Right kidney (tissue), 9 donors: ENCODE measurements at places on chromosomes 12 and 14.
A peak's percentile ranks its signal among the peaks of the same experiment; 100 is the strongest.

- DNase-seq, result no peak
These were observed 1363.5 kb downstream of the AACS start for GRCh38 chr12:126428769-126429168.

GRCh38 chr14:102973706-102974285 is 51.3 kb downstream of the AMN start:
- DNase-seq, result no peak

DNA sequence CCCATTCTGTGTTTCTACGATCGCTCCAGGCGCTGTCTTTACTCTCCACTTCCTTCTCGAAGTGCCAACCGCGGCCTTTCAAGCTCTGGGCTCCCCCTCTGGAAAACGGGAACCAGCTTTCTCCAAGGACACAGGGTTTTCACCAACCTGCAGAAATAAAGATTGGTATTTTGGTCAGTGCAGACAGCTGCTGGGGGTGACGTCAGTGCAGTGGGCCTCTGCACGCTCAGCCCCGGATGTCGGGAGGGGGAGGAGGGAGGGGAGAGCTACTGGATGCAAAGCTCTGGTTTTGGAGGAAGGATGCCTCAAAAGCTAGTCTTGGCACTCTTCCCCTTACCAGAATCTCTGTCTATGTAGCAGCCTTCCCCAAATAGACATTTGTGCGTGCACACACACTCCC is 19.9 kb downstream of the HRK start:
- peak; percentile 9 for DNase-seq

DNA sequence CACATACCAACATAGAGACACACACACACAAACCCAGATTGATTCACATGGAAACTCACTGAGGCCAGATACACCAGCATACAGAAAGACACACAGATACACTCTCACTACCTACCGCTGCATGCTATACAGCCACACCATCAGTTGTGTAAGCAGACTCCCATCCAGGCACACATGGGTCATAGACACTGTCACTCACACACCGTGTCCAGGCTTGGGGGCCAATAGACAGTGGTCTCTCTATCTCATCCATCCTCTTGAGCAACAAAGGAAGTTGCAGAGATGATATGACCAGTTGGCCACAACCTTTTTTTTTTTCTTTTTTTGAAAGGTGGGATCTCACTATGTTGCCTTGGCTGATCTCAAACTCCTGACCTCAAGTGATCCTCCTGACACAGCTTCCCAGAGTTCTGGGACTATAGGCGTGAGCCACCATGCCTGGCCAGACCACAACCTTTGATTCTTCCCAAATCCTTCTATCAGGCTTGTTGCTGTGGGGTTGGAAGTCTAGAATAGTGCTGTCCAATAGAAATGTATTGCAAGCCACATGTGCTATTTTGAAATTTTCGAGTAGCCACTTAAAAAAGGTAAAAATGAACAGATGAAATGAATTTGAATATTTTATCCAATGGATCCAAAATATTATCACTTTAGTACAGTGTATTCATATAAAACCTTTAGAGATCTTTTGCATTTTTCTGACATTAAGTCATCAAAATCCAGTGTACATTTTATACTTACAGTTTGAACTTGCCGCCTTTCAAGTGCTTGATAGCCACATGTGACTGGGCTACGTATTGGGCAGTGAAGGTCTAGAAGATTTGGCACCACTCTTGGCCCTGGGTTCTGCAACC is 7.4 kb downstream of the LRP1-AS start:
- no peak for DNase-seq

DNA sequence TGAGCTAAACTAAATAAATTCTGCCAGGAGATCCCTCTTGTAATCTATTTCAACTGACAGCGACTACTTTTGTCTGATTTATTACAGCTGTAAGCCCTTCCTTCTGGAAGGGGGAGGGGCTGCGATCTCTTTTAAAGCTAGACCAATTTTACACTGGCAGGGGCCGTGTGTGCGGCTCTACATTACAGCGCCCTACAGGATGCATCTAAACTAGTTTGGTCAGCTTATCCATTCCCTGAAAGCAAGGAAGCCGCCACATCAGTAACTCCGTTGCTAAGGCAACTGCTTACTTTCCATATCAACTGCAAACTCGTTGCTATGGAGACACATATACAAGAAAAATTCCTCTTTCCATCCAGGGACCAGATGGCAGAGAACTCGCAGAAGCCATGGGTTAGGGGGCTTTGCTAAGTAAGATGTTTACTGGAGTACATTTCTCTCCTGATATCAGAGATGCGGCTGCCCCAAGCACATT is 17.4 kb downstream of the FOXN3 start:
- DNase-seq, result peak; percentile 31

DNA sequence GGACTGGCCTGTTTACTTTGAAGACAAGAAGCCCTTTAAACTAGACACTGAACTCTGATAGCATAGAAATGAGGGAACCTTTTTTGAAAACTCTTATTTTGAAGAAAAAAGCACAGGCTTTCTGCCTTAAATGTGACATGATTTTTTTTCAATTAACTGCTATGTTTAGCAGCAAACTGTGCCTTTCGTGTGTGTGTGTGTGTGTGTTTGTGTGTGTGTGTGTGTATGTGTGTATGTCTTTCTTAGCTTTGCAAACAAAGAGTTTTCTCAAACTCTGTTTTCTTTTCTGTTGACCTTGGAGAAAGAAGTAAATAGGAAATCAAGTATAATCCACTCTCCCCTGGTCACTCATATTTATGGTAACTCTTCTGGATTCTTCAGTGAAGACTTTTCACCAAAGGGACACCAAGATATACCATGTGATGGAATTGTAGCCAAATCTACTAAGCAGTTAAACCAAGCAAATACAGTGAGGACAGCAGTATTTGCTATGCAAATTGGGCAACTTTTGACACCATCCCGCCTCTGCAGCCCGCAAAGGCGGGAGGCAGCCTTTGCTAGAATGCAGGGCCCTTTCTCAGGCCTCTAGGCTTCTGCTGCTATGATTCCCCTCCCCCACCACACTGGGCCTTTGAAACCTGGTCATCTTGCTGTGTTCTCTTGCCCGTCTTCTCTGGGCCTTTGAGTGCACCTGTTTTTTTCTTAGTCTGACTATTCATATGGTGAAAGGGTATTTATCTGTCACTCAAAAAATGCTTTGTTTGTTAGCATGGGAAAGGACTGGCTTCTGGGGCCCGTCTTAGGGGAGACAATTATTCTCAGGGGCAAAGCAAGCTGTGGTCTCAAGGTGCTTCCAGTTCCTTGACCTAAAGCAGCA is 107.9 kb downstream of the MYRFL start:
- DNase-seq, result peak; percentile 6

DNA sequence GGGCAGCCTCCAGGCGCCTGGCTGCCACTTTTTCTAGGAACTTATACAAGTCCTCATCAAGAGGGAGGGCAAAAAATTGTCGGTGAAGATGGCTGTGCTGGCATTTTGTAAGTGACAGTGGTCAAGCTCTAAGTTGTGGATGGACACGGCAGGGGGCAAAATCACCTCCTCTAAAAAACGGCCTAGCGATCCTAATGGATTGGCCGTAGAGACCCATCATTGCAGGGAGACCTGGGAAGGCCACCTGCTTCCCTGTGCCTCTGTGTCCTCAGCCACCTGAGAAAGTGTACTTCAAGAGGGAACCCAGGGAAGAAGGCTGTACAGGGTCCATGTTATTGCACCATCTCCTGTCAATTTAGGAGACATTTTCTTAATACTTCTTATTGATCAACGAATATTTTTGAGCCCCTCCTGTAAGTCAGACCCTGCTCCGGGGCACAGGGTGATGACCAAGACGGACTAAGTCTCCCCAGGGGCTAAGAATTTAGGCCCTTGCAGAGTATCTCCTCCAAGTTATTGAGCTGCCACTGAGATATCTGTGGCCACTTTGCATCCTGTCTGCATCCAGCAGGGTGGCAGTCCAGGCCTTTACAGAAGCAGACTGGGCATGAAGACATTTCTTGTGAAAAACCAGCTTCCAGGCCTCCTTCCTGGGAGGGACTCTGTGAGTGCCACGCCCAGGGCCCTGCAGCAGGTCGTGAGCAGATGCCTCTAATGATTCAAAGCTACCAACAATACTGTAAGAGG is 40.5 kb downstream of the PSMA6 start:
- DNase-seq, result no peak

- DNase-seq, result peak; percentile 26
These were observed 2.1 kb downstream of the NIN start for GRCh38 chr14:50828721-50829488.

- no peak for DNase-seq
These were observed 275.4 kb downstream of the TRHDE start for GRCh38 chr12:72547573-72547972.

DNA sequence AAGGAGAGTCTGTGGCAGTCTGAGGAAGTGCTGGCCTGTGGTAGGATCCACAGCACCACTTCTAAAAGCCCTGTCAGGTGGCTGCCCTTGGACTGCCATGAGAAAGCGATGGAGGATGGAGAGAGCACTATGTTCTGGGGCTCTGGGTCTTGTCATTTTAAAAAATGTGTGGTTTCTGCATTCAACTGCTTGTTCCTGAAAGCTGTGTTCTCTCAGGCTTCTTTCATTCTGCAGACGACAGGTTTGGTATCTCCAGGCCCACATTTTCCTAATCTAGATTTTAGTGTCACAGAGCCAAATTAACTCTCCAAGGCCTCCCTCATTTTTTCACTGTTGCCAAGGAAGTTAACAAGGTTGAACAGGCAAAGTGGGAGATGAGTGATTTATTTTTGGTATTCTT is 10.5 kb downstream of the OVCH1 start:
- DNase-seq, result no peak

- DNase-seq, result no peak
These were observed 816 bp upstream of the SLC8A3 start for GRCh38 chr14:70189456-70190077.

- no peak for DNase-seq
These were observed 6.0 kb downstream of the EXOC3L4 start for GRCh38 chr14:103100281-103101121.

GRCh38 chr14:54881761-54882401 is 20.7 kb downstream of the GCH1 start:
- DNase-seq, result no peak

DNA sequence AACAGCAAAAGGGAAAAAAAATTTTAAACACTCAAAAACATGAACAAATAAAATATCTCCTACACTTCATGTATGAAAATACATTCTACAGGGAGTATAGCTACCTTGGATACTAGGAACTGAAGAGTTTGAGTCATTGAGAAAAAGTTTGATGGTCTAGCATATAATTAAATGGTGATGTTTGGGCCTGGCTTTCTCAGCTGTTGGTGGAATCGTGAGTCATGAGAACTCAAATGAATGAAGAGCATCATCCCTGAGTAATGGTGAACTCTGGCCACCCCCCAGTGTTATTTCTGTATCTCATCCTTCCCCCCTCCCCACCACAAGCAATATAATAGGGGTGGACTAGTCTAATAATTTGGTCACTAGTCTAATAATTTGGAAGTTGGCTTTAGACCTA is 6.7 kb upstream of the SLC6A15 start:
- no peak for DNase-seq

DNA sequence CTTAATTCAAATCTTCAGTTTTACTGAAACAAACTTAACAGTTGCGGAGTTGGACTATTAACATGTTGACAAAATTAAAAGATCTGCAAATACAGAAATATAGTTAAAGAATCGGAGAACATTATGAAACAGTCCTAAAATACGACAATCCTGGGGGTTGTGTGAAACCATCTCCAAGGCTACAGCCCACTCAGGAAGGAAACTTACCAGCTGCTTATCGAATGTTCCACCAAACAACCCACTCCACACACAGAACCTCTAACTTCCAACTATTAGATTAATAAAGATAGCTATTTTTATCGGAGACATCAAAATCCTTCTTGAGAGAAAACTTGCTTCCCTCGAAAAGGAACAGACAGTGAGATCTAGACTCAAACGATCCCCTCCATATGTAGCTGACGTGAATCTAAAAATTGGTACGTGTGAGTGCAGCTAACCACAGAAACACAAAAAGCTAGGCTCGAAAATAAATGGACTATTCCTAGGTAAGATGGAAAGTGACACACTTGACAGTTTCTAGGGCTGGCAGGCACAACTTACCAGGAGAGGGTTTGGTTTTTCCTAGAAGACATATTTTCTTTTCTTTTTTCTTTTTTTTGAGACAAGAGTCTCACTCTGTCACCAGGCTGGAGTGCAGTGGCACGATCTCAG is 12.9 kb downstream of the VPS37B start:
- no peak for DNase-seq

DNA sequence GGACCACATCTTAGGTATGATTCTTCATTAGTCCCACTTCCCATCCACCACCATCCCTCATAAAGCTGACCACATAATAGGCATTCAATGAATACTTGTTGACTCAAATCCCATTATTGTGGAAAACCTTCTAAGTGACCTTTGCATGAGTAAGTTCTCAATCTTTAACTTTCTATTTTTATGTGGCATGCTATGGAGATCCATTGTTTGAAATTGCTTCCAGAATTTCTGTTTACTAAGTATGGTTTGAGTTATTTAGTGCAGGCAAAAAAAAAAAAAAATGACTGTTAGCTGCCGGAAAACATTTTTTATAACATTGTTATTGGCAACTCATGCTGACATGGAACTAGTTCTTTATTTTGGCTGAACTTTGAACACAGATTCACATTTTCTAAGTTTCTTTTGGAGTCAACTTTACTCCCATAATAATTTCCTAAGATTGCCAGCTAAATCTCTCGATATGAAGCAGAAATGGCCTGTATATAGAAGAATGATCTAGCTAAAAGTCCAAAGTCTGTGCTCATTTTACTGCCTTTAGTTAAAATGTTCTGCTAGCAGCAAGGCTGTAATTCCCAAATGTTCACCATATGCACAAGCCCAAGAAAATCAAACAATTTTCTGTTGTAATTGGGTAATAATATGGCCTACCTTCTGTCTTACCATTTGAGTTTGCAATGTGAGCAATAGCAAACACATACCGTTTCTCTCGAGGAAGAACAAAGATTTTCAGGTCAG is 77.9 kb downstream of the PTGER2 start:
- DNase-seq, result no peak

DNA sequence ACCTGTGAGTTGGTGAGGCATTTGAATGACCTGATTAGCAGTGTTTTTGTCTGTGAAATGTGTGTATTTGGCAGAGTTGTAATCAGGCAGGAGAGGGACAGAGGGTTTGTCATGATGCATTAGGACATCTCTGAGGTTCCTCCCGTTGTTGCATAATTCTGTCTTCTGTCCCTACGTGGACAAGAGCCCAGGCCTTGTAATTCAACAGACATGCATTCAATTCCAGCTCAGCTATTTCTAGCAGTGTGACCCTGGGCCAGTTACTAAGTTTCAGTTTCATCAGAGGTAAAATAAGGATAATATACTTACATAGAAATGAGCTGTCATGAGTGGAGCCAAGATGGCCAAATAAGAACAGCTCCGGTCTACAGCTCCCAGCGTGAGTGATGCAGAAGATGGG is 208.6 kb downstream of the SLC38A4 start:
- no peak for DNase-seq

DNA sequence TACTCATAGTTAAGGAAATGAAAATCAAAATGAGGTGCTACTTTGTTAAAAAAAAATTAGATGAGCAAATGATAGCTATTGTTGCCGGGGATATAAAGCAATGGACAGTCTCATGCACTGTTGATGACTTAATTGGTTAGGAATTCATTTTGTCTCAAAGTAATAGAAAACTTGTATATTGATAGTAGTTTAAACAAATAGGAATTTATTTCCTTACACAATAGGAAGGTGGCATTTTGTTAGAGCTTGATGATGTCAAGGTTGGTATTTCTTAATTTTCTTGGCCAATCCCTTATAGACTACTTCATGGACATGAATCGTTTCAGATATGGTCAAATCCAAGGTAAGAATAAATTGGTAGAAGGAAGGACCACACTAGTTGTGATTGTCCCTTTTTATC is 7.8 kb downstream of the PRPF39 start:
- no peak for DNase-seq
